ENCODE measurements at places on chromosomes 3 and 15. TPM values are rescaled to one million over a fixed set of nuclear protein-coding genes. Genes with fewer than 3 reads are reported as not detected.

VEPH1 gene
- 0.51 TPM for total RNA-seq

SLC22A13 gene
- total RNA-seq, result 0.33 TPM

EFCC1 gene
- 0.15 TPM for total RNA-seq

UPK1B gene
- 4.4 TPM for total RNA-seq

RPP14 gene
- total RNA-seq, result 16.4 TPM

IL17RE gene
- 1.1 TPM for total RNA-seq

CCNB2 gene
- total RNA-seq, result 67.6 TPM

SUCLG2 gene
- 28.3 TPM for total RNA-seq

DNA sequence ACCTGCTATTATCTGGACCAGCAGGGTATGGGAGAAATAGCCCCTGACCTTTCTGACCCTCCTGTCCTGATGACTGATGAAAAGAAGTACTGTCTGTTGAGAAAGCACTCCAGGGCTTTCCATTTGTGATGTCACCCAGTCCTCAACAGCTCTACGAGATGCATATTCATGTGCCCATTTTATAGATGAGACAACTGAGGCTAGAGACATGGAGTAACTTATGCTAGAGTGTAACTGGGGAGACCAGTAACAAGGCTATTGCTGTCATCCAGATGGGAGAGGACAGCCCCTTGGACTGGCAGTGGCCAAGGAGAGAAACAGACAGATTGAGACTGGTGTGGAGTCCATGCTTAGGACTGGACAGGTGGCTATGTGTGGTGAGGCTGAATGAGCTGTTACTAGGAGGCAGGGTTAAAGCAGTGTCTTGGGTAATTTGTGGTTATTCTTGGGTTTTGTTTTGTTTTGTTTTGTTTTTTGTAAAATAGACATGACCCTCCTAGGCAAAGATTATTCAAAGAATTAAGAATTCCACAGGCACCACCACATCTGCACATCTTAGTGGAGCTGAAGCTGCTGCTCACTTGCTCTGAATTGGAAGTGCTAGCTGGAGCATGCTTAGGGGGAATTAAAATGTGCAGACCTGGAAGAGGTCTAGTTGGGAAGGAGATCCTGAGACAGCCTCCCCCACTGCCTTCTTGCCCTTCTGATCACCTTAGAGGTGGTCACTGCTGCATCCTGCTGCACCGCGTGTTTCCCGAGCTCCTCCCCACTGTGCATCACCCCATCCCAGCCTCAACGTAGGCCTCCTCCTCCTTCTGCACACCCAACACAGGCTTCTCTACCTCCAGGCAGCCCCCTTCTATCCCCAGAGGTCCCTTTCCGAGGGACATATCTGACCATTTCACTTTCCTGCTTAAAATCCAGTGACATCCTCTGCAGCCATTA is 8.4 kb downstream of the HRH1 start:
- no peak for DNase-seq
- no peaks in the 10 kb centered on the region for H3K4me1 ChIP-seq
- no peak overlapping the region for H3K27ac ChIP-seq
- no peak overlapping the region for H3K4me3 ChIP-seq
- no peaks in the 10 kb centered on the region for H3K27me3 ChIP-seq

DNA sequence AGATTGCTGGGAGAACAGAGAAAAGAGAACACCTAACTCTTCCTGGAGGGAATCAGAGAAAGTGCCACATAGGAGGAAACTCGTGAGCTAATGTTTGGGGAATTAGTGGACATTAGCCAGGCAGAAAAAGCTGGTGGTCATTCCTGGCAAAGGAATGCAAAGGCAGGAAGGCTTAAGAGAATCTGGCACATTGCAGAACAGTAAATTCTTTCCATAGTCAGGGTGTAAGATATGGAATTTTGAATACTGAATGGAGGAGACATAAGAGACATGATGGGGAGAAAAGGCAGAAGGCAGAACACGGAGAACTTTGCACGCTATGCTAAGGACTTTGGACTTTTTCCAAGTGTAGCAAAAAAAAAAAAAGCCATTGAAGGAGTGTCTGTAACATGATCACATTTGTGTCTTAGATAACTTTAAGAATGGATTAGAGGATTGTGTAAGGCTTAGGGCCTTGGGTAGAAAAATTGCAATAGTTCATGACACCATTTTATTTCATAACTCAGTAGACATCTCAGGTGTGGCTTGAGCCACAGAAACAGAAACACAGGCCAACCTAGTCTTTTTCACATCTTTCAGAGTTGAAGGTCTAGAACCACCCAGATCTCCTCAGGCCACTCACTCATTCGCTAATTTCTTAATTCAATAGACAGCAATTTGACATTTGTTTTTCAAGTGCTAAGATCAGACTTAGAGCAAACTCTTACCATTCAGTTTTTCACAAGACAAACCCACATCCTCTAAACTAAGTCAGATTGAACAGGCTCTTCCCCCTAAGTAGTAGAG is 31.2 kb upstream of the CCDC80 start:
- DNase-seq, result no peak
- H3K4me1 ChIP-seq, result no peaks in the 10 kb centered on the region
- H3K4me3 ChIP-seq, result no peak overlapping the region
- H3K36me3 ChIP-seq, result no peaks in the 10 kb centered on the region

DNA sequence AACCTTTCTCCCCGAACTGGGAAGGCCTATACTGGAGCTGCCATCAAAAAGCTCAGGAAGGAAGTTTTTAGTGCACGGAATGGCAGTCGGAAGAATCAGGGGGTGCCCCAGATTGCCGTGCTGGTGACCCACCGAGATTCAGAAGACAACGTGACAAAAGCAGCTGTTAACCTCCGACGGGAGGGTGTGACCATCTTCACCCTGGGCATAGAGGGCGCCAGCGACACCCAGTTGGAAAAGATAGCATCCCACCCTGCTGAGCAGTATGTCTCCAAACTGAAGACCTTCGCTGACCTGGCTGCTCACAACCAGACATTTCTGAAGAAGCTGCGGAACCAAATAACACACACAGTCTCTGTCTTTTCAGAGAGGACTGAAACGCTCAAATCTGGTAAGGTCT is 48.2 kb downstream of the COL6A6 start:
- no peak overlapping the region for H3K4me3 ChIP-seq
- no peaks in the 10 kb centered on the region for H3K36me3 ChIP-seq
- DNase-seq, result no peak
- peaks cover 29% of the 10 kb centered on the region for H3K27me3 ChIP-seq

- no peak for DNase-seq
- peaks cover 37% of the 10 kb centered on the region for H3K36me3 ChIP-seq
- H3K4me1 ChIP-seq, result no peaks in the 10 kb centered on the region
- H3K27me3 ChIP-seq, result no peaks in the 10 kb centered on the region
- H3K4me3 ChIP-seq, result no peak overlapping the region
- H3K27ac ChIP-seq, result no peak overlapping the region
These were observed 7.3 kb downstream of the SRPRB start for GRCh38 chr3:133812872-133813271.

- H3K36me3 ChIP-seq, result no peaks in the 10 kb centered on the region
- no peak for DNase-seq
These were observed 114.4 kb downstream of the TPRA1 start for GRCh38 chr3:127475975-127476705.

GRCh38 chr15:50137893-50138292 is 18.9 kb upstream of the ATP8B4 start:
- H3K27me3 ChIP-seq, result no peaks in the 10 kb centered on the region
- no peak overlapping the region for H3K4me3 ChIP-seq
- no peak for DNase-seq
- H3K4me1 ChIP-seq, result no peaks in the 10 kb centered on the region

- no peak for DNase-seq
- H3K4me3 ChIP-seq, result no peak overlapping the region
- peaks cover 45% of the 10 kb centered on the region for H3K36me3 ChIP-seq
- H3K4me1 ChIP-seq, result no peaks in the 10 kb centered on the region
- no peak overlapping the region for H3K27ac ChIP-seq
These were observed 29.6 kb upstream of the CRTC3 start for GRCh38 chr15:90500171-90500570.

DNA sequence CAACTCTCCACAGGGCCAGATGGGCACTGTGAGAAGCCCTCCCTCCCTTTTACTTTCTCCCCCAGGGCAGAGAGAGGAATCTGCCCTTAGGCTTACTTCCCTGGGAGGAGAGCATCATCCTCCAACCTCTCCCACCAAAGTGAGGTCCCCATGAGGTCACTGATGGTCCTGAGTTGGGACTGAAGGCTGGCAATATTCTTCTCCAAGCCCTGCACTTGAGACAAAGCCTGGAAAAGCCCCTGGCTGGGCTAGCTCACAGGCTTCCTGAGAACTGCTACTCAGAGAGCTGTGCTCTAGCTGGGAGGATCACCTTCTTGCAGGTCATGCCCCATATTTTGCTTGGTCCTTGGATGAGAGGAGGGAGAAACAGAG is 110.0 kb upstream of the MEF2A start:
- no peaks in the 10 kb centered on the region for H3K27me3 ChIP-seq
- no peak for DNase-seq
- H3K4me3 ChIP-seq, result no peak overlapping the region
- H3K36me3 ChIP-seq, result no peaks in the 10 kb centered on the region

DNA sequence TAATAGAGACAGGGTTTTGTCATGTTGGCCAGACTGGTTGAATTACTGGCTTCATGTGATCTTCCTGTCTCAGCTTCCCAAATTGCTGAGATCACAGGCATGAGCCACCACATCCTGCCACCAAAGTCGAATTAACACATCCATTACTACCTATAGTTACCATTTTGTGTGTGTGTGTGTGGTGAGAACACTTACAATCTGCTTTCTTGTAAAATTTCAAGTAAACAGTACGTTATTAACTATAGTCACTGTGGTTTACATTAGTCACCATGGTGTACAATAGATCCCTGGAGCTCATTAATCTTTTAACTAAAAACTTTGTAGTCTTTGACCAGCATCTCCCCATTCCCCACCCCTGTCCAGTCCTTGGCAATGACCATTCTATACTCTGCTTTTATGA is 270.0 kb downstream of the NAALADL2 start:
- no peaks in the 10 kb centered on the region for H3K4me1 ChIP-seq
- no peak overlapping the region for H3K27ac ChIP-seq
- H3K4me3 ChIP-seq, result no peak overlapping the region
- no peaks in the 10 kb centered on the region for H3K36me3 ChIP-seq

DNA sequence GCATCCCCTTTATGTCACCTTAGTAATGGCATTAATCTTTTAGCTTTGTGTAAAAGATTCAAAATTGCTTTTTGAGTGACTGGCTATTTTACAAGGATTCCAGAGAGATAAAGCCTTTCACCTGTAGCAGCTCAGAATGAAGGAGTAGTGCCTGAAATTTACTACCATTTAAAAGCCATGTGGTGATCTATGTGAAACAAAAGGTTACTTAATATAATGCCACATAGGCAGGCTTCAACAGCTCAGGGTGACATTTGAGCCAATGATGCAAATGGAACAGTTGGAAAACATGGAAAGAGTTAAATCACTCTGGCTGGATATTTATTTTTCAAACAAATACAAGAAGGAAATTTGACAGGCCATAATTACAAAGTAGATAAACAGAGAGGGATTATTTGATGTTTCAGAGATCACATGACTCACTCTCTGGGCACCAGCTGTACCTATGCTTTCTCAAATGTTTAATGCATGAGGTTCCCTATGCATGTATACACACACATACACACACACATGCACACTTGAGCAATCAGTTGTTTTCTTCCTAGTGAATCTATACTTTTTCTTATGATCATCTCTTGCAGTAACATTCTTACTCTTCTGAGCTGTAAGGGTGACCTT is 171.5 kb downstream of the ZMAT3 start:
- DNase-seq, result no peak
- no peaks in the 10 kb centered on the region for H3K36me3 ChIP-seq
- H3K27me3 ChIP-seq, result no peaks in the 10 kb centered on the region
- no peaks in the 10 kb centered on the region for H3K4me1 ChIP-seq

GRCh38 chr3:134904776-134905646 is 110.0 kb downstream of the EPHB1 start:
- H3K36me3 ChIP-seq, result no peaks in the 10 kb centered on the region
- peaks cover 7% of the 10 kb centered on the region for H3K27me3 ChIP-seq
- no peak overlapping the region for H3K4me3 ChIP-seq
- no peaks in the 10 kb centered on the region for H3K4me1 ChIP-seq
- no peak overlapping the region for H3K27ac ChIP-seq

GRCh38 chr3:196128172-196128843 is 46.4 kb upstream of the TFRC start:
- H3K36me3 ChIP-seq, result no peaks in the 10 kb centered on the region
- no peaks in the 10 kb centered on the region for H3K27me3 ChIP-seq
- DNase-seq, result no peak
- no peak overlapping the region for H3K4me3 ChIP-seq
- no peaks in the 10 kb centered on the region for H3K4me1 ChIP-seq

- H3K27me3 ChIP-seq, result peaks cover 14% of the 10 kb centered on the region
- H3K4me1 ChIP-seq, result no peaks in the 10 kb centered on the region
- H3K4me3 ChIP-seq, result no peak overlapping the region
- no peak for DNase-seq
These were observed 24.1 kb upstream of the MRPL3 start for GRCh38 chr3:131526801-131527347.

DNA sequence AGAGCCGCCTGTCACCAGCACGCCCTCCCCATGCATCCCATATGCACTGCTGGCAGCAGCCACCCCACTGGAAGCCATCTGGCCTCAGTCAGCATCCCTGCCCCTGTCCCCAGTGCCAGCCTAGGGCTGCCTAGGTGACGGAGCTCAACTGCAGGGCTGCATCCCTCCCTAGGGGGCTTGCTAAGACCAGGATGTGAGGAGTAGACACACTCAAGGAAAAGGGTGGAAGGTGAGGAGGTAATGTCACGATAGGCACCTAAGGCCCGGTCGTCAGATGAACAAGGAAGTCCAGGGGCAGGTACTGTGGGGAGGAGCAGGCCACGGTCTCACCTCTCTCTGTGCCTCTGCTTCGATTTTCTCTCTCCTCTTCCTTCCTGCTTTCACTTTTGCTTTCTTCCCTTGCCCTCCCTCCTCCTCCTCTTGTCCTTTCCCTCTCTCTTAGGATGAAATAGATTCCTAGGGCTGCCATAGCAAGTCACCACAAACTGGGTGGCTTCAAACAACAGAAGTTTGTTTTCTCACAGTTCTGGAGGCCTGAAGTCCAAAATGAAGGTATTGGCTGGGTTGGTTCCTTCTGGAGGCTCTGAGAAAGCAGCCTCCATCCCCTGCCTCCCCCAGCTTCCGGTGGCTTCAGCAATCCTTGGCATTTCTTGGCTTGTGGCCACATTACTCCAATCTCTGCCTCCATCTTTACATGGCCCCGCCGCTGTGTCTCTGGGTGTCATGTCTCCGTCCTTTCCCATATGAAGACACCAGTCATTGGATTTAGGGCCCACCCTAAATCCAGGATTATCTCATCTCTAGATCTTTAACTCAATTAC is 298.3 kb downstream of the SHQ1 start:
- H3K27me3 ChIP-seq, result no peaks in the 10 kb centered on the region
- no peak for DNase-seq
- no peaks in the 10 kb centered on the region for H3K4me1 ChIP-seq
- no peak overlapping the region for H3K27ac ChIP-seq
- no peaks in the 10 kb centered on the region for H3K36me3 ChIP-seq

Data from Panc1 (cell line).